ENCODE measurements at places on chromosomes 5 and 9.

GRCh38 chr5:139147483-139148087 lies 50.6 kb downstream of the SIL1 start:
- DNase-seq, result no peak

DNA sequence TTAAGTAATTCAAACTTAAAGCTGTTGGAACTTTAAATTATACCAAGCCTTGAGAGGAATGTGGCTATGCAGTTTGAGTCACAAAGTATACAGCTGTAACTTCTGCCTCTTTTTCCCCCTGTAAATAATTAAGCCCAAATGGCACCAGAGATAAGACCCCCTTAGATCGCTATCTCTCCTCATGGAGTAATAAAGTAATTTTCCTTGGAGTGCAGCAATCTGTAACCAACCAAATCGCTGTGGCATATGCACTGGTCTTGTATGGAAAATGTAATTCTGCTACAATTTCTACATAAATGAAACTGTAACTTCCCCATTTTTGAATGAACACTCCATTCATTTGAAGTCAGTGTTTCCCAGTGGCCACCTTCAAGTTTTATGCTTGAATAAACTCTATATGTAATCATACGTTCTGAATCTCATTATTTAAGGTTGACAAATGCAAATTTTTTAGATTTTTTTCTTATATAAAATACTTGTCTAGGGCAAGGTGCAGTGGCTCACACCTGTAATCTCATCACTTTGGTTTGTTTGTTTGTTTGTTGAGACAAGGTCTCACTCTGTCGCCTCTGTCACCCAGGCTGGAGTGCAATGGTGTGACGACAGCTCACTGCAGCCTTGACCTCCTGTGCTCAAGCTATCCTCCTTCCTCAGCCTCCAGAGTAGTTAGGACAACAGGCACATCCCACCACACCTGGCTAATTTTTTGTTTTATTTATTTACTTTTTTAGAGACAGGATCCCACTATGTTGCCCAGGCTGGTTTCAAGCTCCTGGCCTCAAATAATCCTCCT lies 12.3 kb downstream of the SUSD1 start:
- no peak for DNase-seq

GRCh38 chr5:9905661-9906060 lies 275.5 kb upstream of the TAS2R1 start:
- no peak for DNase-seq

DNA sequence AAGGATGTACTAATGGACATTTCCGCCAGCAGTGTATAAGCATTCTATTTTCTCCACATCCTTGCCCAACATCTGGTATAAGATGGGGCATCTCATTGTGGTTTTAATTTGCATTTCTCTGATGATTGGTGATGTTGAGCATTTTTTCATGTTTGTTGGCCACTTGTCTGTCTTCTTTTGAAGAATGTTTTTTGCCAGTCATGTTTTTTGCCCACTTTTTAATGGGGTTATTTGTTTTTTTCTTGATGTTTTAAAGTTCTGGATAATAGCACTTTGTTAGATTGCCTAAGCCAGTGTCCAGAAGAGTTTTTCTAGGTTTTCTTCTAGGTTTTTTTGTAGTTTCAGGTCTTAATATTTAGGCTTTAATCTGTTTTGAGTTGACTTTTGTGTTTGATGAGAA lies 31.7 kb downstream of the RAD23B start:
- no peak for DNase-seq

DNA sequence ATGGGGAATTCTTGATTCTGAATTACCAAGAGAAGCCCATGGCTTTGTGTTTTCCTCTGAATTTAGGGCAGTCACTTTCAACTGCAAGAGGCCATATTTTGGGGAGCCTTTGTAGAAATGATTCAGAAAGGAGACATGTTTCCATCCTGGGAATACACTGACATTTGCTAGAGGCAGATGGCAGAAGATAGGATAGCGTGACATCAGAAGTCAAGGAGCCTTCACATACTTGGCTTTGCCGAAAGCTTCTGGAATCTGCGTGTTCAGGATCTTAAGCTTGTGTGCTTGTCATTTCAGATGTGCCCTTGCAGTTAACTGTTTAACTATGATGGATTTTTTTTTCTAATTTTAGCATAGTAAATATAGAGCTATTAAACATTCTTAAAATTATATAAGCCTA lies 296.2 kb downstream of the ARHGEF28 start:
- no peak for DNase-seq

GRCh38 chr5:138725818-138726416 lies 27.3 kb upstream of the CTNNA1 start:
- no peak for DNase-seq

Data from GM04503 (cell line).